ENCODE measurements at places on chromosomes 7 and 10.
A peak's percentile ranks its signal among the peaks of the same experiment; 100 is the strongest.

DNA sequence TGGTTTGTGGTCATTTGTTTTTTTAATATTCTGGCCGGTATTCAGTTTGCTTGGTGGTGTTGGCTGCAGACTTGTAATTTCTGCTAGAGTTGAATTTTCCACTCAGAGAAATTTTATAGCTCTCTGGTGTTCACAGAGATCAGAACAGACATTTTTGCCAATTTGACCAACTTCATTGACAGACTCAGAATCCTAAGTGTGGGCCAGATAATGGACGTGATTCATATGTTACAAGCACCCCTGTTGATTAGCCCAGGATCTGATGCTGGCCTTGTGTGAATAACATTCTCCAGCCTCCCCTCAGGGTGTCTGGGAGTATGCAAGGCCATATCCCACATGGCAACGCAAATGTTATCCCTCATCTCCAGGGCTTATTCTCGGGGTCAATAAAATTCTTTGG, 283.8 kb downstream of the C7orf25 start:
- no peak for DNase-seq

DNA sequence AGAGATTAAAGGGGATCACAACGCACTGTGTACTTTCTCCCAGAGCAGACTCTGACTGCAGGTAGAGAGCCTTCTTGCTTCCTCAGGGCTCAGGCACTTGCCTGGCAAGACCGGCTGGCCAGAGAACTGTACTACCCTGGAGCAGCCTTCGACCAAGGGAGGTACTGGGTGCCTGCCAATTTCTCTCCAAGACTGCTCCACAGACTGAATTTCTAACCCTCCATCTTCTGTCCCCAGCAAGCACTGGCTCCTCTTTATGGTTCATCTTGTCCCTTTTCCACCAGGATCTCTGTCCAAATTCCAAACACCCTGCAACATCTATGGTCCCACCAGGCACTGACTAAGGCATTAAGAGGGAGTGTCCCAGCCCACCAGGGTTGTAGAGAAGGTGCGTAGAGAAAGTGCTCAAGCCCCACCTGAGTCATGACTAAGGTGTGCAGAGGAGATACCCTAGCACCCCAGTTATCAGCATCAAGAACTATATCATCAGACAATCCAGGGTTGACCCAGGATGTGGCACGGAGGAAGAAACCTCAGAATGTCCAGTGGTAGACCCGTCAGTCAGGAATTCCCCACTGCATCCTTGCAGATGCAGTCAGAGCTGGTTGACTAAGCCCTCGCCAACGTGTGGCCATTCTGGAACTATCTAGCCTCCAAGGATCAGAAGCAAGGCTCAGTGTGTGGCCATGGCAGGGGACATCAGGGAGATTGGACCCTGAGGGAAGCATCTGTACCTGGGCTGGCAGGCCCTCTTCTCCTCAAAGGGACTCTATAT, 60.9 kb upstream of the CAMK2B start:
- no peak for DNase-seq

DNA sequence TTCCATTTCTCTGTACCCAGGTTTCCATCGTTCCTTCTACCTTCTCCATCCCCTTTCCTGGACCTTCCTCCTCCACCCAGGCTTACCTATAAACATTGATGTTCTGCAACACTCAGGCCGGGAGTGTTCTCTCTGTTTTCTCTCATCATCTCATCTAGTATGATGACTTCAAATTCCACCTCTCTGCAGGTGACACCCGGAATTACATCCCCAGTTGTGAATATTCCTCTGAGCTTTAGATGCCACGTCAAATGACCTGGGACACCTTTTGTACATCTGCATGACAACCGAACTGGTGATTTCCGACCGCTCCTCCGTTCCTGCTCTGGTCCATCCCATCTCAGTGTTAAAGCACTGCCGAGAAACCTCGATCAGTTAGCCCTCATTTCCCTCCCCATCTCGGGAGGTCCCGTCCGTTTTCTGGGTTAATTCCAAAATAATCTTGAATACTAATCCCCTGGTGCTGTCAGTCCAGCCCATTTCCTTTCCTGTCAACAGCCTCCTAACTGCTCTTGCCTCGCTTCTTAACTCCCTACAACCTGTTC, 76.7 kb upstream of the SAMD8 start:
- DNase-seq: no peak

DNA sequence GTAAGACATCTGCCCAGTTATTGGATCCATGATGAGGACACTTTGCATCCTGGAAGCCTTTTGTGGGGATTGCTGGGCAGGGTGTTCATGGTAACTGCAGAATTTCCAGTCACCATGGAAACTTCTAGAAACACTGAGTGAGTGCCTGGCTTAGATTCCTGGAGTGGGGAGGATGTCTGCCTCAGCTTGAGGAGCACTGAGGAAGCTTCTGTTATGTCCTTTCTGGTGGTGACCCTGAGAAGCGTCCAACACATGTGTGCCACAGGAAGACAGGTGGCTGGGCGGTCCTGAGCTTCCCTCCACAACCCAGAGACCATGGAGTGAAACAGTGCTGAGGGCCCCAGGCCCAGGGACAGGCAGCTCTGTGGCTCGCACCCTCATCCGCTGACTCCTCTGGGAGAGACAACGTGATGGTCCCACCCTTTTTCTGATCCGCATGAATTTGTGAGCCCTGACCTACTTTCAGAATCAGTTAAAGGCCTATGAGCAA, 191.8 kb upstream of the CXCL12 start:
- DNase-seq: no peak

- DNase-seq: no peak
These were observed 466.3 kb upstream of the POM121L12 start for GRCh38 chr7:52569151-52569550.

GRCh38 chr7:80896906-80897598, 21.8 kb downstream of the SEMA3C start:
- no peak for DNase-seq

GRCh38 chr10:86366033-86366901, at the start of gene GRID1:
Gene GRID1, minus strand, starts transcription at chr10:86366795.
- peak; percentile 12 for DNase-seq

DNA sequence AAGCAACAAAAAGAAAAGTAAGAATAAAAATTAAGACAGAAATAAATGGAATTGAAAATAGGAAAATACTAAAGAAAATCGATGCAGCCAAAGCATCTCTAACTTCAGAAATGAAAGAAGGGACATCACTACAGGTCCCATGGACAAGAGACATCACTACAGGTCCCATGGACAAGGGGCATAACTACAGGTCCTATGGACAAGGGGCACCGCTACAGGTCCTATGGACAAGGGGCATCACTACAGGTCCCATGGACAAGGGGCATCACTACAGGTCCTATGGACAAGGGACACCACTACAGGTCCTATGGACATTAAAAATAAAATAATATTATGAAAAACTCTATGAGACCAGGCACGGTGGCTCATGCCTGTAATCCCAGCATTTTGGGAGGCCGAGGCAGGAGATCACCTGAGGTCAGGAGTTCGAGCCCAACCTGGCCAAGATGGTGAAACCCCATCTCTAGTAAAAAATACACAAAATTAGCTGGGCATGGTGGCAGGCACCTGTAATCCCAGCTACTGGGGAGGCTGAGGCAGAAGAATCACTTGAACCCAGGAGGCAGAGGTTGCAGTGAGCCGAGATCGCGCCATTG, 101.0 kb upstream of the DNAAF5 start:
- no peak for DNase-seq

DNA sequence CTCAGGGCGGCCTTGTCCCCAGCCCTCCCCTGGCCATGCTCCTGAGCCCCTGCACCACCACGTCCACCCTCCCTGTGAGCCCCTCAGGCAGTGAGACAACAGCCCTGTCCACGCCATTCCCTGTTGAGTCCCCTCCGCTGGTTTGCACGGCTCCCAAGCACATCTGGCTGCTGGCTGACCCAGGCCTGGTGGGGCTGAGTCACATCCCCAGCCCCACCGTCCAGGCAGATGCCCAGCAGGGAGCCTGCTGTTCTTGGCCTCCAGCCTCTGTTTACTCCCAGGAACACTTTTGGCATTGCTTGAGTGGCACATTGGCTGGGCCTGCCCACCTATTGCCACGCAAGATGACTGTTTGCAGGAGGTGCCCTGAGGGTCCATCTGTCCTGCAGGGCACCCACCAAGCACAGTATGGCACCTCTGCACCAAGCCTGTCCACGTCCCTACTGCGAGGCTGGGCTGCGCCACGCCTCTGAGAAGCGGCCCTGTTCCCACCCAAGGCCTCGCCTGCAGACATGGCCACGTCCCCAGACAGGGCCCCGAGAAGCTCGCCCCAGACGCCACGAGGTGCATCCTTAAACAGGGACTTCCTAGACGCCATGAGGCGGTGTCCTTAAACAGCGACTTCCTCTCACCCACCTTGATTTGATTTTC, 48.4 kb upstream of the INPP5A start:
- DNase-seq: no peak

- DNase-seq: no peak
These were observed 1.9 kb upstream of the VOPP1 start for GRCh38 chr7:55574051-55574717.

Measured in tibial nerve (tissue), 4 donors.